ENCODE measurements at places on chromosomes 1 and 21.

GRCh38 chr21:25638660-25639550 lies at the start of gene JAM2:
TSS of gene JAM2 (plus strand) at chr21:25639258. CDS start at chr21:25639822, 564 bp downstream.
- peak within 1 kb of the TSS; percentile 85 for H3K27ac ChIP-seq
- H3K36me3 ChIP-seq, result no peaks in the 10 kb centered on the region
- DNase-seq, result no peak

DNA sequence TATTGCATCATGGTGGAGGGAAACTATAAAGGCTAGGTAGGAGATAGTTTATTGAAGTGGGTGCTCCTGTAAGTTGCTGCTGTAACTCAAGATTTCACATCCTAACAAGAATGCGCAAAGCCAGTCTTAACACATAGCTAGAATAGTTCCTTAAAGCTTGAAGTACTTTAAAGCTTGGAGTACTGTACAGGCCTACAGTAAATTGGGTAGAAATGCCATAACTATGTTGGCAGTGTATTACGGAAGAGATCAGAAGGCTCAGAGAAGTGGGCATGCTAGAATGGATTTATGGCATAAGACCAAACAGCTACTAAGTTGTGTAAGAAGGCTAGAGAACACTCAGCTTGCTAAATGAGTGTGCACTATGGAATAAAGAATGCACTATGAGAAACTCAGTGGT lies 44.5 kb downstream of the DMRTA2 start:
- no peak overlapping the region for H3K27ac ChIP-seq
- no peaks in the 10 kb centered on the region for H3K27me3 ChIP-seq
- H3K36me3 ChIP-seq, result no peaks in the 10 kb centered on the region
- no peak overlapping the region for H3K4me3 ChIP-seq
- no peak for DNase-seq
- no peaks in the 10 kb centered on the region for H3K4me1 ChIP-seq

GRCh38 chr1:92804721-92805201 lies 19.9 kb upstream of the EVI5 start:
- no peaks in the 10 kb centered on the region for H3K4me1 ChIP-seq
- no peaks in the 10 kb centered on the region for H3K36me3 ChIP-seq
- H3K27me3 ChIP-seq, result no peaks in the 10 kb centered on the region
- DNase-seq, result no peak
- H3K4me3 ChIP-seq, result no peak overlapping the region

DNA sequence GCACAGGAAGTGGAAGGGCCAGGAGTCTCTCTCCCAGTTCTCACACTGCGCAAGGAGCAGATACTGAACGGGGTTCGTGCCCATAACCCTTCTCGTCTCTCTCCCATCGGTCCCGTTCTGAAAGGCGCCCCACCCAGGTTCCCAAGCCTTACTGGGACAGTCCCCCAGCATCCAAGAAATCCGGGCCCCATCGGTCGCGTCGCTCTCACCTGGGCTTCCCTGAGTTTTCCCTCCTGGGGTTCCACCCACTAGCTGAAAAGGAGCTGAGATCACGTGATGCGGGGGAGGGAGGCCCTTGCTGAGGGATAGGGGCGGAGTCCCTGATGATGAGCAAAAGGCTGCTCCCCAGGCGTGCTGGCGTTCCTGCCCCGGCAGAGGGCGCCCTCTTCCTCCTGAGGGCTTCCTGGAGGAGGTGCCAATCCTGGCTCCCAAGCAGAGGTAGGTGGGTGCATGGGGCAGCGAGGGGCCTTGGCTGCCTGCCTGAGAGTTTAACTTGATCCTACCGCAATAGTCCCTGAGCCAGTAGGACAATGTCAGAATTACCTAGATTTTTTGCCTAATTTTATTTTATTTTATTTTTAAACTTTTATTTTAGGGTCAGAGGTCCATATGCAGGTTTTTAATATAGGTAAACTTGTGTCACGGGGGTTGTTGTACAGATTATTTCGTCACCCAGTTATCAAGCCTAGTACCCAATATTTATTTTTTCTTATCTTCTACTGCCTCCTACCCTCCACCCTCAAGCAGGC lies at the start of gene SPOCD1:
SPOCD1 (minus strand) TSS at position 271 of the 749 bp plus-strand sequence. CDS start 689 bp downstream, outside the sequence.
- H3K36me3 ChIP-seq, result no peaks in the 10 kb centered on the region
- no peaks in the 10 kb centered on the region for H3K4me1 ChIP-seq
- H3K4me3 ChIP-seq, result no peak within 1 kb of the TSS
- no peaks in the 10 kb centered on the region for H3K27me3 ChIP-seq

GRCh38 chr1:90821152-90821787 lies 104.2 kb upstream of the BARHL2 start:
- no peaks in the 10 kb centered on the region for H3K27me3 ChIP-seq
- DNase-seq, result no peak
- H3K36me3 ChIP-seq, result no peaks in the 10 kb centered on the region
- no peak overlapping the region for H3K4me3 ChIP-seq
- H3K27ac ChIP-seq, result no peak overlapping the region

GRCh38 chr1:39051956-39052355 lies 25.8 kb downstream of the NDUFS5 start:
- no peaks in the 10 kb centered on the region for H3K27me3 ChIP-seq
- H3K4me1 ChIP-seq, result no peaks in the 10 kb centered on the region
- no peak overlapping the region for H3K4me3 ChIP-seq
- H3K36me3 ChIP-seq, result no peaks in the 10 kb centered on the region

DNA sequence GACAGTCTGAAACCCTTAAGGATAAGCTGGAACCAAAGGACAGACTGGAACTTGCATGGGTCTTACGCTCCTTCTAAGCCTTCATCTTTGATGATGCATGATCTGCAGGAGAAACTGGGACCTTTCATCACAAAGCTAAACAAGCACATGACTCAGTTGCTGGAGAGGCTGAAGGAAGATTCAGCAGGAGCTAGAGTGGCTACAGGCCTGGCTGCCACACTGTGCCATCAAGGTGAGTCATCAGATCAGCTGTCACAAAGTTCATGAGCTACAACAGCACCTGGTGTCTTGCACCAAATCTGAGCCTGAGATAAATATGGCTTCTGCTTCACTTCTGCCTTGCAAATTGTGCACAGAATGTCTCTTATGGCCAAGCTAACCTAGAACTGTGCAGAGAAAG lies 95.5 kb upstream of the MARK1 start:
- no peaks in the 10 kb centered on the region for H3K36me3 ChIP-seq
- DNase-seq, result no peak
- H3K27me3 ChIP-seq, result no peaks in the 10 kb centered on the region
- no peak overlapping the region for H3K27ac ChIP-seq
- no peak overlapping the region for H3K4me3 ChIP-seq

- H3K4me3 ChIP-seq, result no peak overlapping the region
- no peaks in the 10 kb centered on the region for H3K27me3 ChIP-seq
- no peak overlapping the region for H3K27ac ChIP-seq
- no peak for DNase-seq
- H3K36me3 ChIP-seq, result no peaks in the 10 kb centered on the region
Observed at GRCh38 chr1:219664310-219665029, 51.6 kb upstream of the ZC3H11B start.

DNA sequence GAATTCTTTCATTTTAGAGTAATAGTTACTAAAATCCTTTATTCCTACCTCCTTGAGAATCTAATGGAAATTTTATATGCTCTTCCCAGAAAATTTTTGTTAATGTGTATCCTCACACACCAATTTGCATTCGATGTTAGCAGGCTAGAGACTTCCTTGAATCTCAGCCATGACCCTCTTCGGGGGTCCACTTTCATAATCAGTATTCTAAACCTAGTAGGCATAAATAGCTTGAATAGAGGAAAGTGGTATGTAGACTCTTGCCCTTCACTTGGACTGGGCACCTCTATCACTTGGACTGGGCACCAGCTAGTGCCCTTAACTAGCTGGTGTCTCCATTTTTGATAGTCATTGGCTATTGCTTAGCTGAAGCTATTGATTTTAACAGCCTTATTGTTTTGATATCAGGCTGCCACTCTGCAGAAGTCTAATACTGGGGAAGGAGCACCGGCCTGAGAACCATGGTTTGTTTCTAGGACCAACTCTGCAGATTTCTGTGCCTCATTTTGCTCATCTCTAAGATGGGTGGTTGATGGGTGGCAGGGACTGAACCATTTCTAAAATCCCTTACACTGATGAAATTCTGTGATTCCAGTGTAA lies 42.8 kb downstream of the MRPL39 start:
- no peak overlapping the region for H3K27ac ChIP-seq
- DNase-seq, result no peak
- no peaks in the 10 kb centered on the region for H3K27me3 ChIP-seq
- no peaks in the 10 kb centered on the region for H3K4me1 ChIP-seq
- H3K36me3 ChIP-seq, result peaks cover 15% of the 10 kb centered on the region
- H3K4me3 ChIP-seq, result no peak overlapping the region

DNA sequence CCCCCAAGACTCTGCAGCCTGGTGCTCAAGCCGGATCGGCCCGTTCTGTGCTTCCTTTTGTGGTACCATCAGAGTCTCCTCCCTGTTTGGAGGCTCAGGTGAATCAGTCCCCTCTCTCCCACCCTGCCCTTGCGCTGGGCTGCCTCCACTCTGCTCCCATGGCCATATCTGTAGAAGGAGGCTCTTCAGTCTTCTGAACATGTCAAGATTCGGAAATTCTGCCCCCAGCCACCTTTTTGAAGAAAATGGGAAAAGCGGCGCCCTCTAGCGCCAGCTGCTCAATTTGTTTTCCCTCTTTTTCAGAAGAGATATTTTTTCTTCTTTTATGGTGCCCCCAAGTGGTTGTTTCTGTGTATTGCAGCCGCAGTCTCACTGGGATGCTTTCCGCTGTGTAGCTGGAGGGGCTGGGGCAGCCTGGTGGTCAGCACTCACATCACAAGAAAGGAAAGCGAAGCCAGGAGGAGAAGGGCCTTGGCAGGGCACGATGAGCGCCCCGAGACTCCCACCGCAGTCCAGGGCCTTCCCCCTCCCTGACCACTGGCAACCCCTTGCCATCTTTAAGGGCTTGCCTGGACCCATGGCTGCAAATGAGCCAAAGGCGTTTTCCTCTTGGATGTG lies 58.4 kb upstream of the CACNA1E start:
- no peaks in the 10 kb centered on the region for H3K36me3 ChIP-seq
- H3K27ac ChIP-seq, result no peak overlapping the region
- H3K4me1 ChIP-seq, result peaks cover 7% of the 10 kb centered on the region
- DNase-seq, result no peak
- peaks cover 43% of the 10 kb centered on the region for H3K27me3 ChIP-seq

- H3K4me3 ChIP-seq, result no peak overlapping the region
- no peak for DNase-seq
- no peaks in the 10 kb centered on the region for H3K27me3 ChIP-seq
- H3K27ac ChIP-seq, result peak overlapping the region; percentile 35
- H3K36me3 ChIP-seq, result no peaks in the 10 kb centered on the region
Observed at GRCh38 chr1:160123726-160124125, 8.2 kb downstream of the ATP1A2 start.
